Glomerular endothelial cell (primary cell): ENCODE measurements at places on chromosomes 5 and 9. TPM values are rescaled to one million over a fixed set of nuclear protein-coding genes. Genes with fewer than 3 reads are reported as not detected.

Gene NPR3
- total RNA-seq = 0.70 and 2.9 TPM in 2 replicates

Gene SPATA31C1
- total RNA-seq = not detected in 2 replicates

DNA sequence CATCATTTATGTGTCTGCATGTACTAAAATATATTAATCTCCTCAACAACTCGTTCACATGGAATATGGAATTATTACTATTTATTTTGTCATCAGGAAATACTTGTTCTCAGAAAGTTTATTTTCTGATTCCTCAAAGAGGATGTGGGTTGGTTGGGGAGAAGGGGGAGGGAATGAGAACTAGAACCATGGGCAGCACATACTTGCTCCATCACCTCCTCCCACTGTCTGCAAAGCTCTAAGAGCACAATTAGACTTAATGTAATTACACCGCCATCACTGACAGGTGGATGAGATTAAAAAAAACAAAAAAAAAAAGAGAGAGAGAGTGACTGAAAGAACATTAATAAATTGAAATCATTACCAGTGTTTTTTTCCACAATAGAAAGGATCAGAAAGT lies 98.2 kb downstream of the OXCT1 start:
- no peak for DNase-seq

GRCh38 chr5:93595420-93596147 lies 12.6 kb downstream of the NR2F1 start:
- DNase-seq = no peak

DNA sequence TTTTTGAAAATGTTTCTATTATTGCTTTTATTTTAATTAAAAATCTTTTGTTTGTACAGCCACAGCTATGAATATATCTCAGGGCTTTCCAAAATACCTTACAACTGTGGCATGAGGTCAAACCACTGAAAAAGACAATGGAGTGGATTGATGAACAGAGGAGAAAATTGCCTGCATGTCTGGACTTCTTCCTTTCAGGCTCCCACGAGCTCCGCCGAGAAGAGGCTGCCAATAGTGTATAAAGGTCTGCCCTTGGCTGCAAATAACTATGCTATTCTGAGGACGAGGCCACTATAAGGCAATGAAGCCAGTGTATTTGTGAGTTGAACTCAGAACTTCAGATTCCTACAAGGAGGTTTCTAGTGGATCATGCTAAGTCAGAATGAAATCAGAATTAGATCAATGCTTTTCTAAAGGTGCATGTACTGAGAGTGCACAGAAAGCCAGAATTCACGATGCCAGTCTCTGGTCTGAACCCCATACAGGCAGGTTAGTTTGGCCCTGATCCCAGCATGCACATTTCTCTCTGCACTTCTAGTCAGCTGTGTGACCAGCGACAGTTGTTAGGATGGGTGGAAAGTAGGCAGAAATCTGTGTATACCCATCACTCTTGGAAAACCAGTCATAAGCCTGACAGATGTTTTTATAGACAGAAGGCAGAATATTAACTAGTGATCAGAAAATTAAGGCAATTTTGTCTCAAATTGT lies 42.7 kb upstream of the PLPP1 start:
- DNase-seq = no peak

GRCh38 chr5:166163996-166164610 lies 2127.3 kb upstream of the WWC1 start:
- DNase-seq = no peak

GRCh38 chr5:127053049-127053448 lies 20.3 kb downstream of the C5orf63 start:
- no peak for DNase-seq

GRCh38 chr5:5341531-5342292 lies 80.8 kb upstream of the ICE1 start:
- DNase-seq = no peak

DNA sequence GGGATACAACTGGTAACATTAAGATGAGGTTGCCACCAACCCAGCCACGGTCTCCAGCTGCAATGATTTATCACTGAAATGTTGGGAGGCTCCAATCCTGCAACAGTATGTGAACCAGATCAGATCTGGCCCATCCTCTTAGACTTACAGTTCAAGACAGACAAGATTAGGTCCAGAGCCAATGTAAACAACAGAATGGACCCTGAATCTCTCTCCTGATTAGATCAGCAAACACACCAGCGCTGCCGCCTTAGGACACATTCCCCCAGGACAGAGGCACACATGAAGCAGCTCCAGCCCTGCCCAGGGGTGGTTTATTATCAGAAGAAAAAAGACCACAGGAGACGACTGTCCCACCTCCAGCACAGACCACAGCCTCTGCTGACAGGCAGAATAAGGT lies 82.1 kb downstream of the SLIT3 start:
- DNase-seq = no peak
